ENCODE measurements at places on chromosomes 12 and 14. TPM values are rescaled to one million over a fixed set of nuclear protein-coding genes. Genes with fewer than 3 reads are reported as not detected.

DNA sequence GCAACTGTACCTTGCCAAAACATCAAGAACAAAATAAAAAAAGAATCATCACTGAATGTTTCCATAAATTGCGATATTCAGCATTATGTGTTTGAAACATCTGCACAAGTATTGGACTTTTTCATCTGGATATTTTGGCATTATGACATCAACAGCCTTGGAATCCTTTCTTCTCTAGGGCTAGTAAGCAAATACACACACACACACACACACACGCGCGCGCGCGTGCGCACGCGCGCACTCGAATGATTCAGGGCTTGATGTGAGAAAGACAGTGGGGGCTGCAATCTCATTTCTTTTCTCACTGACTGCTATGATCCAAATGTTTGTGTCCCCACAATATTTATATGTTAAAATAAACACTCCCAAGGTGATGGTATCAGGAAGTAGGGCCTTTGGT lies 90.0 kb upstream of the SLC38A4 start:
- no peaks in the 10 kb centered on the region for H3K27me3 ChIP-seq
- no peak for DNase-seq
- no peaks in the 10 kb centered on the region for H3K36me3 ChIP-seq
- no peaks in the 10 kb centered on the region for H3K4me1 ChIP-seq
- H3K27ac ChIP-seq, result no peak overlapping the region

DNA sequence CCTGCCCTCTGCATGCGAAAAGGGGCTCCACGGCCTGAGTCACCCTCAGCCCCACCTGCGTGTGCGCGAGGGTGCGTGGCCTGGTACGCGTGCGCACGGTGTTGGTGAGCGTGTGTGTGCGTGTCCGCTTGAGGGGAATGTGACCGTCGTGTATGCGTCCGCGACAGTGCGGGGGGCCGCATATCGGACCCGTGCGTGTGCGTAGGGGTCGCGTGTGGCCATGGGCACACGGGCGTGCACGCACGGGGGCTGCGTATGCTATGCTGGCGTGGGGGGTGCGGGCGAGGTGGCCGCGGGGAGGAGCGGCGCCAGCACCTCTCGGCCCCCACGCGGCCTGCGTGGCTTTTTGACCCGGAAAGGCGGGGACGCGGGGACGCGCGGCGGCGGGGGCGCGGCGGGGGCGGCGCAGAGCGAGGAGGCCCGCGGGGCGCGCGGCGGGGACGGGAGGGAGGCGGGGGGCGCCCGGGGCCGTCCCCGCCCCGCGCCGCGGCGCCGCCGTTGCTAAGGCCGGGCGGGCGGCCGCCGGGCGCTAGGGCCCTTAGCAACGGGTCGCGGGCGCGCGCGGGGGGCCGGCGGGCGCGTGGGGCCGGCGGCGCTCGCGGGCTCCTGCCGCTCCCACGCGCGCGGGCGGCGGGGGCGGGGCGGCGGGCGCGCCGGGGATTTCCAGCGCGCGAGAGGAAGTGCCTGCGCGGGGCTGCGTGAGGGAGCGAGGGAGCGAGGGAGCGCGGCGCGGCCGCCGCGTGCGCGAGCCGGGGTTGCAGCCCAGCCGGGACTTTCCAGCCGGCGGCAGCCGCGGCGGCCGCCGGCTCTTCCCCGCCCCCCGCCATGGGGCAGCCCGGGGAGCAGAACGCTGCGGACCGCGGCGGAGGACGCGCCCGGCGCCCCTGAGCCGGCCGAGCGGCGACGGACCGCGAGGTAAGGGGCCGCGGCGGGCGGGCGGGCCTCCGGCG lies at the start of gene TRAF3:
TSS of gene TRAF3 (plus strand) at position 689 of the 950 bp plus-strand sequence. CDS start 92,753 bp downstream, outside the sequence.
- H3K27ac ChIP-seq, result peak within 1 kb of the TSS; percentile 57
- H3K4me3 ChIP-seq, result peak within 1 kb of the TSS; percentile 73
- H3K36me3 ChIP-seq, result no peaks in the 10 kb centered on the region
- no peaks in the 10 kb centered on the region for H3K27me3 ChIP-seq

DNA sequence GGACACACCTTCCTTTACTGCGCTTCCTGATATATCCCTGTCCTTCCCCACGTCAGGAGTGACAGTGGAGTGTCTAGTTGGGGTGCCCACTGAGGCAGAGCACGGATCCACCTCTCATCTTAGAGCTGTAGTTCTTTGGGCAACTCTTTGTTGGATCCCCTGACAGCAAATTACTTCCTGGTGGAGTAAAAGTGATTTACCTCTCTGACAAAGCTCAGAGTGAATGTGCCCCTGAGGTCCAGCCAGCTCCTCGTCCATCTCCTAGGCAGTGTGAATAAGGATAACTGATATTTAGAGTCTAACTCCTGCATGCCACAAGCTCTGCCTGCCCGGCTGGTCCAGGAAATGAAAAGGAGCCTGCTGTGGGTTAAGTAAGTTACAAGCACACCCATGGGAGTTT lies 16.0 kb downstream of the AHSA1 start:
- no peaks in the 10 kb centered on the region for H3K27me3 ChIP-seq
- peaks cover 9% of the 10 kb centered on the region for H3K36me3 ChIP-seq
- no peak overlapping the region for H3K4me3 ChIP-seq
- no peak for DNase-seq
- H3K4me1 ChIP-seq, result no peaks in the 10 kb centered on the region

DNA sequence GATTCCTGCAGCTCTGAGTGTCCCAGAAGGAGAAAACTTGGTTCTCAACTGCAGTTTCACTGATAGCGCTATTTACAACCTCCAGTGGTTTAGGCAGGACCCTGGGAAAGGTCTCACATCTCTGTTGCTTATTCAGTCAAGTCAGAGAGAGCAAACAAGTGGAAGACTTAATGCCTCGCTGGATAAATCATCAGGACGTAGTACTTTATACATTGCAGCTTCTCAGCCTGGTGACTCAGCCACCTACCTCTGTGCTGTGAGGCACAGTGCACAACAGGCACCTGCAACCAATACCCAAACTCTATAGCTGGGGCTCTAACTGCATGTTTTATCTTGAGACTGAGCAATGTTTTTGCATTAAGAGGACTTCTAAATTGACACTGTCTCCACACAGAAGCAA lies 379.2 kb upstream of the OR4E1 start:
- peak; percentile 64 for DNase-seq
- H3K4me3 ChIP-seq, result peak overlapping the region; percentile 32
- peaks cover 10% of the 10 kb centered on the region for H3K4me1 ChIP-seq
- H3K27ac ChIP-seq, result peak overlapping the region; percentile 92
- no peaks in the 10 kb centered on the region for H3K36me3 ChIP-seq

DNA sequence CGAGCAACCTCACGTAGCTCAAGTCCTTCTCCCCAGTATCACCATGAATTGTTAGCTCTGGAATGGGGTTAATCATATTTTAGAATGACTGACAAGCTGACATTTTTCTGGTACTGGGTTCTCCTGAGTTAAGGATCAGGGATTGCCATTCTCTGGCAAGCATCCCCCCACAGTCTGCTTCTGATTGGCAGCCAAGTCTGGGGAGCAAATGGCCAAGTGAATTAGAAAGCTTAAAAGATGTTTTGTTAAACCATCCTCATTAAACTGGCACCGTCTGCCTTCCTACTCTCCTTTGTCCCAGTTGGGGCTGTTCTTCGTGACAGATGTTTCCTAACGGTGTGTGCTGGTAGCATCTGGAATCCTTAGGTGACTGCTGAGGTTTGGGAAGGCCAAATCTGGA lies 17.2 kb upstream of the CISTR start:
- no peak for DNase-seq
- no peak overlapping the region for H3K4me3 ChIP-seq
- H3K27ac ChIP-seq, result no peak overlapping the region
- peaks cover 4% of the 10 kb centered on the region for H3K27me3 ChIP-seq

DNA sequence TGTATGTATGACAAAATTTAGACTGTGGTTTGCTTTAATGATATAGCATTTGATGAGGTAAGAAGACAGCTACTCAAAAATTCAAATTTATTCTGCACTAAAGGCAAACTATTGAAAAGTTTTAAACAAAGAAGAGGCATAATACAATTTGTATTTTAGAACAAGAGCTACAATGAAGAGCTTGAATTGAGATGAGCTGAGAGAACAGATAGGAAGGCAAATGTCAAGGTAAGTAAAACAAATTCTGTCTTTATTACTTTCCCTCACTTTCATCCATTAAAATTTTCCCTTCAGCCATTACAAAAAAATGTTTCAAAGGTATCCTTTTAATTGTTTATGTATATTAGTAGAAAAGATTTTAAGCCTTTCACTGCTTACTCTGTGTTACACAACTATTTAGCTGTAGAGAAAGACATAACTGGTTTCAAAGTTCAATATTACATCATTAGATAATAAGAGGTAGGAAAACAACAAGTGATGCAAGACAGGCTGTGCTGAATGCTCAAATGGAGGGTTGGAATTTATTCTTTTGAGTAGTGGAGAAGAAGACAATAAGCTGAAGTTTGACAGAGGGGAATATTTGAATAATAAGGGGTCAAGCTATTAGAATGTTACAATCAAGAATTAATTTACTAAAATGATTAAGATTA lies 1334.1 kb downstream of the FSCB start:
- H3K27me3 ChIP-seq, result no peaks in the 10 kb centered on the region
- no peaks in the 10 kb centered on the region for H3K36me3 ChIP-seq
- DNase-seq, result no peak
- H3K4me3 ChIP-seq, result no peak overlapping the region

DNA sequence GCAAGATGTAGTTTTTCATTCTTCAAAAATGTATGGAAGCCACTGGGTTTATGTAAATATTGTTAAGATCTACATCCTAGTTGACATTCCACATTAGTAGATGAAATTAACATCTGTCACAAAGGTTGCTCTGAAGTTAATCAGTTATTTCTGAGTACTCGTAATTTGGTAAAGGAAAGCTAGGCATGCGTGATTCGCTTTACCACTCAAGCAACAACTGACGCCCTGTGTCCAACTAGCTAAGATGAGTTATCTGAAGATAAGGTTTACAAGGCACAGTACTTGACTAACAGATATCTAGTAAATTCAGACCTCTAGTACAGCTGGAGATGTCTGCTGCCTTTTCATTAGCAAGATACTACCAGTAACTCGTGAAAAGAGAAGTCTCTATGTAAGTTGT lies 14.1 kb downstream of the PRKD1 start:
- no peaks in the 10 kb centered on the region for H3K4me1 ChIP-seq
- no peak overlapping the region for H3K27ac ChIP-seq
- no peak overlapping the region for H3K4me3 ChIP-seq
- H3K36me3 ChIP-seq, result no peaks in the 10 kb centered on the region
- no peak for DNase-seq
- H3K27me3 ChIP-seq, result no peaks in the 10 kb centered on the region

- H3K4me1 ChIP-seq, result no peaks in the 10 kb centered on the region
- H3K27me3 ChIP-seq, result no peaks in the 10 kb centered on the region
- H3K4me3 ChIP-seq, result no peak overlapping the region
These were observed 117.6 kb downstream of the EFCAB11 start for GRCh38 chr14:89836830-89837469.

- H3K36me3 ChIP-seq, result no peaks in the 10 kb centered on the region
- no peak overlapping the region for H3K27ac ChIP-seq
- no peaks in the 10 kb centered on the region for H3K27me3 ChIP-seq
- peak overlapping the region; percentile 44 for H3K4me3 ChIP-seq
- no peak for DNase-seq
These were observed 11.5 kb upstream of the IL26 start for GRCh38 chr12:68237078-68237477.

- H3K36me3 ChIP-seq, result peaks cover 4% of the 10 kb centered on the region
- no peak for DNase-seq
- H3K27ac ChIP-seq, result peak within 1 kb of the TSS; percentile 75
- H3K4me3 ChIP-seq, result peak within 1 kb of the TSS; percentile 78
- H3K4me1 ChIP-seq, result peaks cover 27% of the 10 kb centered on the region
These were observed at the start of gene EEF1AKMT3 for GRCh38 chr12:57772429-57773322. TSS of gene EEF1AKMT3 (plus strand) at chr12:57772614. CDS start at chr12:57772725, 111 bp downstream.

GRCh38 chr12:51150777-51151176 lies 22.2 kb downstream of the TFCP2 start:
- H3K27me3 ChIP-seq, result no peaks in the 10 kb centered on the region
- no peak for DNase-seq
- peaks cover 4% of the 10 kb centered on the region for H3K4me1 ChIP-seq
- no peak overlapping the region for H3K27ac ChIP-seq

Gene EML1
- 2.7 TPM for total RNA-seq

Gene SYT1
- total RNA-seq, result 1.5 TPM

Gene FZD10
- 0.57 TPM for total RNA-seq

All from thymus (tissue), 14 donors.